ENCODE measurements at places on chromosomes 3 and 15. TPM values are rescaled to one million over a fixed set of nuclear protein-coding genes. Genes with fewer than 3 reads are reported as not detected.

GRCh38 chr3:66095295-66096001 is 56.7 kb upstream of the MAGI1 start:
- peak; percentile 14 for DNase-seq
- H3K27ac ChIP-seq = peak overlapping the region; percentile 68
- no peaks in the 10 kb centered on the region for H3K36me3 ChIP-seq
- no peak overlapping the region for H3K4me3 ChIP-seq
- H3K27me3 ChIP-seq = no peaks in the 10 kb centered on the region

GRCh38 chr3:156657862-156658731 is 16.3 kb upstream of the TIPARP start:
- H3K4me3 ChIP-seq = no peak overlapping the region
- no peaks in the 10 kb centered on the region for H3K36me3 ChIP-seq
- no peak for DNase-seq
- no peak overlapping the region for H3K27ac ChIP-seq

DNA sequence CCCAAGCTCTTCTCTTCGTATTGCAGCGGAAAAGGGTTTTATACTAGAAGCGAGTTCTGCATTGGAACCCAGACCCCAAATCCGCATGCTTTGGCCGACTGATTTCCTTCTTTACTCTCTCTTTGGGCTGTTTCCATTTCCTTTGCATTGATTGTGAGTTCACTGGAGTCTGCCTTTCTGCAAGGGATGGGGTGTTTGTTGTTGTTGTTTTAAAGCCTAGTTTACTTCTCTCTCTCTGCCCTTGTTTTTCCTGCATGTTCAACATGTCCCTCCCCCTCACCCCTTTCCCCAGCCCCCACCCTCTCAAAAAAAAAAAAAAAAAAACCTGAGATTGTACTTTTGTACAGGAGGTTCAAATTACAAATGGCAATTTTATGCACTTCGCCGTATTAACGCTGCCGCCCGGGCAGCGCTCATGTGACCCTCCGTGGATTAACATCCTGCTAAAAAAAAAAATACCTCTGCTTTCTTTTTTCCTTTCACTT is 2.2 kb downstream of the NR2F2 start:
- DNase-seq = peak; percentile 80
- H3K27me3 ChIP-seq = no peaks in the 10 kb centered on the region
- H3K27ac ChIP-seq = peak overlapping the region; percentile 84
- peaks cover 35% of the 10 kb centered on the region for H3K36me3 ChIP-seq
- peaks cover 32% of the 10 kb centered on the region for H3K4me1 ChIP-seq
- H3K4me3 ChIP-seq = peak overlapping the region; percentile 91

Gene CSPG5
- under 0.01 TPM for total RNA-seq
